ENCODE measurements at places on chromosomes 6 and 20.

- DNase-seq = no peak
Observed at GRCh38 chr6:105851113-105851580, 235.0 kb upstream of the PRDM1 start.

GRCh38 chr6:17771609-17772008 is 64.9 kb upstream of the NUP153 start:
- no peak for DNase-seq

DNA sequence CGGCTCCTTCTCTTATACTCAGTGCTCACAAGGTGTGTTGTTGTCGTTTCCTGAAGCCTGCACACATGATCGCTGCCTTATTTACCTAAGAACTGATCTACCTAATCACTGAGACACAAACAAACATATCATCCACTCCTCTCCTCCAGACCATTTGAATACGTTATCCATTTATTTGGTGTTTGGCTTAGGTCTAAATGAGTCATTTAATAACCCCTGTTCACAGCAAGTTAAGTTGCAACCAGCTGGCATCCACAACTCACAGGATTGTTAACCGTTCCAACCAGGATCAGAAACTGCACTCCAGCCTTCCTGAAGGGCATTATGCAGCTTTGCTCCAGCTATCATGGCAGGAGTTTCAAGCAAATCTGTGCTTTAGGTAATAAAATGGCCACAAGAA is 511.1 kb upstream of the MAP3K7 start:
- no peak for DNase-seq

DNA sequence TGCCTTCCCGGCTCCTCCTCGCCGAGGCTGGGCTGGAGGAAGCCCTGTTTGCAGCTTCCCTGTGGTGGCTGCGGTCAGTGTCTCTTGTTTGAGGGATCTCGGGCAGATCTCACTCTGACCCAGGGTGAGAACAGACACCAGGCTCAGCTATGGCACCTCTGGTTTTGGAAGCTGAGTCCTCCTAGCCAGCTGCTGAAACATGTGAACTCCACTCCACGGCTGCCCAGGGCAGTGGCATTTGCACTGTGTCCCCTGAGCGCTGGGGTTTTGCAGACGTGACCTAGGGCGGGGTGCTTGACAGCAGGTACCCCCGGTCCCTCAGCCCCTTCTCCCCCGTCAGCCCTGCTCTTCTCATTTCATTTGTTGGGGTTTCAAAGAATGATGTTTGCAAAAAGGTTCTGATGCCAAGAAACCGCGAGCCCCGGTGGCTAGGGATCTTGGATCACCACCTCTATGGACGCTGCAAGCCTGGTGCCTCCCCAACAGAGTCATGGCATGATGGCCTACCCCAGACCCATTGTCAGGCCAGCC is 55.0 kb upstream of the DACT2 start:
- DNase-seq = no peak

Measured in thymus (tissue), 14 donors.